Renal pelvis (tissue), 12 donors: ENCODE measurements at places on chromosomes 1 and 21. TPM values are rescaled to one million over a fixed set of nuclear protein-coding genes. Genes with fewer than 3 reads are reported as not detected.

Gene LCK
- 4.2 TPM for polyA plus RNA-seq

DNA sequence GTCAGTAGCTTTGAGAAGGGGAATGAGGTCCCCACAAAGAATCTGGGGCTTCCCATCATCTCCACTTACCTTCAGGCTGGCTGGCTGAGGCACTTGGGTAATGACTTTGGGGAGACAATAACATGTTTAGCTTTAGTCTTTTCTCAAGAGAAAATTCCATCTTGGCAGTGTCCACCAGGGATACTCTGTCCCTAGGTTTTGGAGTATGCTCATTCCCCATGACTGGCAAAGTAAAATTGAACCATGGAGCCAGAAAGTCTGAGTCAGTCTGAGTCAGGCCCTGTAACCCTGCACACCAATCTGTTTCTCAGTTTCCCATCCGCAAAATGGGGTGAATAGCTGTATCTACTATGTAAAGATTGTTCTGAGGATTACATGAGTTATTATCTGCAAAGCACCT, 28.2 kb downstream of the RUNX1 start:
- DNase-seq = no peak

- no peak for DNase-seq
These were observed 7.9 kb downstream of the GPR3 start for GRCh38 chr1:27400082-27400962.

- peak; percentile 41 for DNase-seq
These were observed 75.9 kb upstream of the VCAM1 start for GRCh38 chr1:100643471-100644196.

DNA sequence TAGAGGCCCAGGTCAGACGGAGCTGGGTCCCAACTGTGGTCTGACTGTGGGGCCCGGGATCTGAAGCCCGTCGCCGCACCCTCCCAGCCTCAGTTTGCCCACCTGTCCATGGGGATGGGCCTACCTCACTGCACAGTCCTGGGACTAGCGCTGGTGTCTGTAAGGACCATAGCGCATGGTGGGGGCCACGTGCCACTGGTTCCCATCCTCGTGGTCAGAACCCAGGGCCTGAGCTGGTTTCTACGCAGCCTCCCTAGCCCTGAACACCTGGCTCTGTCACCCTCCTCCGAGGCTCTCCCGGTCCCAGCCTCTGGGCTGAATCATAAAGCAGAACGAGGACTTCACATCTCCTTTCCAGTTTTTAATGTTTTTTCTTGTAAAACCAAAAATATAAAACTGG, 46.7 kb downstream of the DMRTB1 start:
- no peak for DNase-seq

- no peak for DNase-seq
These were observed 25.8 kb upstream of the IFNGR2 start for GRCh38 chr21:33377221-33377920.

Gene CTSK
- polyA plus RNA-seq = 23.5 TPM
